ENCODE measurements at places on chromosomes 4 and X. TPM values are rescaled to one million over a fixed set of nuclear protein-coding genes. Genes with fewer than 3 reads are reported as not detected.

Gene NAA11
- total RNA-seq = not detected

GRCh38 chr4:184136525-184136924, 81.1 kb downstream of the ENPP6 start:
- DNase-seq = no peak

Gene SSX1
- total RNA-seq = not detected

- DNase-seq = no peak
Observed at GRCh38 chr4:155522201-155522600, 144.4 kb upstream of the GUCY1A1 start.

Gene SCML2
- 2.1 TPM for total RNA-seq

Gene TMEM47
- 188 TPM for total RNA-seq

All from GM23248 (cell line).